ENCODE measurements at places on chromosomes 5 and 9.

DNA sequence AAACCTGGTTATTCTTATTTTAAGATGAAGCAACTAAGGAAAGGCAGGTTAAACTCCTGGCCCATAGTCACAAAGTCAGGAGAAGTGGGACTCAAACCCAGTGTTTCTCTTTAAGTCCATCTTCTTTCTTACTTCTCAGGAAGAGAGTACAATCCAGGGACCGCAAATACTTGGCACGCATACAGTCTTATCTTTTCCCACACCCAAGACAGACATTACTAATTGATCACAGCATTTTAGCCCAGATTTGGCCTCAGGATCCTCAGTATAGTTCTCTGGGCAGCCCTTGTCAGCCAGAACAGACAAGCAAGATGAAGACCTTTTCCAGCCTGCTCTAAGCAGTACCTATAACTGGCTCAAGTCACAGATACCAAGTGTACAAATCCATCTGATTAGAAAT lies 125.5 kb upstream of the RAI14 start:
- DNase-seq: no peak

DNA sequence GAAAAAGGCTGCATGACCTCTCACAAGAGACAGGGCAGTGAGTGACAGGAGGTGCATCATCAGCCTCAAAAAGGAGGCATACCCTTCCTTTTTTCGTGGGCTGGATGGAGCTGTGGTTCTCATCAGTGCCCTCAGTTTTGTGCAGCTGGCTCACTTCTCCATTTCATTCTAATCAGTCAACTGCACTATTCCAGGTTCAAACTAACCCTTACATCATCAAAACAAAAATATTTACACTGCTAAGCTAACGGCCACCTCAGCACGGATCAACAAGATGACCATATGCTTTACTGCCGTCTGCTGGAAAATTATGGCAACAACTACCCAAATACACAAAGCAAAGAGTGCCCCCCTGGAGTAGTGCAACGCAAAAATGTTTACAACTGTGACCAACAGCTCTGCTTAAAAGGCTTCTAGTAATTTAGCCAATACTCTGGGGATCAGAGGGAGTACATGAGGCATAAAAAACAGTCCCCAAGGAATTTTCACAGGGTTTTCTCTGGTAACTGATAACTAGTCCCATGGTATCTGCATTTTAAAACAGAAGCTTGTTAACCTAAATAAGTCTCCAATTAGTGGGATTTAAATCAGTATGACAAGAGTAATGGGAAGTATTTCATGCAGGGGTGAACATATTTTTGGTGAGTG lies 10.8 kb downstream of the KCNV2 start:
- no peak for DNase-seq

GRCh38 chr9:121486043-121486442 lies 13.6 kb downstream of the GGTA1 start:
- DNase-seq: no peak

DNA sequence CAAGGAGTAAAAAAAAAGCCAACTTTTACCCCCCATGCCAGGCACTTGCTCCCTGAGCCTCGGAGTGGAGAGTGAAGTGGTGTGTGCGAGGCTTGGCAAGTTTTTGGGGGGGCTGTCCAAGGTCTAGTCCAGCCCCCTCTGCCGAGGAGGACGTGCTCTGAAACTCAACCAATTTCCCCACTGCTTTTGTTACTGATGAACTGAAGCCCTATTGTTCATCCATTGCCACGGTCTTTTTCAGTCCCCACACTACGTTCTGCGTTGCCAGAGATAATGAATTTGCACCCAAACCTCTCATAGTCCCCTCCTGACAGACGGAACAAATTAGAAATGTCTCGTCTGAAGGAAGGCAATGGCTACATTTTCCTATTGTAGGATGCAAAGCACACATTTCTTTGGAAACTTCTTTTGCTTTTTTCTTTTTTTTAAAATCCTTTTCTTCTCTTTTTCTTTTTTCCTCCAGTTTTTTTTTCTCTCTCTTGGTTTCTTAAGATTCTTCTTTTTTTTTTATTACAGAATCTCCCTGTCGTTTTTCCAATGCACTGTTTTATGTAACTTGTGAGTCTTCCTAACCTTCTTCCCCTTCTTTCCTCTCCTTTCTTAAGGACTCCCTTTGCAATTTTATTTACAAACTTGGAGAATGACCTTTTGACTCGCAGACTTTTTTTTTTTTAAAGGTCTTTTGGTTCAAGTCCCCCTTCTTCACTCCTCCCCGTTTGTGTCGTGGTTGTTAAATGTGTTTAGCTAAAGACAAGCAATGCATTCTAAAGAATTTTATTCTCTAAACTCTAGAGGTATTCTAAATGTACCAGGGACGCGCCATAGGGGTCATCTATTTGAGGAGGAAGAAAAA lies 209.5 kb downstream of the MEF2C start:
- no peak for DNase-seq

- DNase-seq: peak; percentile 75
Observed at GRCh38 chr9:38227061-38227540, 158.1 kb upstream of the SHB start.

GRCh38 chr5:53126521-53126920 lies 17.0 kb upstream of the MOCS2 start:
- DNase-seq: no peak

DNA sequence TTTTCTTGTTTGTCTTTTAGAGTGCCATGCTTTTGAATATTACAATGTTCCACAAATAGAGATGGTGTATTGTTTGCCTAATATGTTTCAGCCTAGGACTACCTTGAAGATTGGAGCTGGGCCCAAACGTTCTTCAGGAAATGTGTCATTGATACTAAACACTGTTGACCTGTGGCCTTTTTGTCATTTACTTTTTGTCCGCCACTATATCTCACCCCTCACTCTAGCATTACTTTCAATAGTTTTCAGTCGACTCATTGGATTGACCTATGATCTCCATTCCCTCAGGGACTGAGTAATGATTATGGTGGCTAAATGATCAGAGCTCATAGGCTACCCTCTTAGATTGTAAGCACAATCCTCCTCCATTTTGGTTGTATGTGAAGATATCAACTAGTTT lies 115.8 kb downstream of the NUDT12 start:
- no peak for DNase-seq

- no peak for DNase-seq
Observed at GRCh38 chr9:113837334-113837733, 38.8 kb upstream of the ZNF618 start.

- no peak for DNase-seq
Observed at GRCh38 chr5:160311491-160312133, 752 bp downstream of the CCNJL start.

GRCh38 chr9:120616966-120617935 lies 37.3 kb upstream of the CDK5RAP2 start:
- DNase-seq: no peak

DNA sequence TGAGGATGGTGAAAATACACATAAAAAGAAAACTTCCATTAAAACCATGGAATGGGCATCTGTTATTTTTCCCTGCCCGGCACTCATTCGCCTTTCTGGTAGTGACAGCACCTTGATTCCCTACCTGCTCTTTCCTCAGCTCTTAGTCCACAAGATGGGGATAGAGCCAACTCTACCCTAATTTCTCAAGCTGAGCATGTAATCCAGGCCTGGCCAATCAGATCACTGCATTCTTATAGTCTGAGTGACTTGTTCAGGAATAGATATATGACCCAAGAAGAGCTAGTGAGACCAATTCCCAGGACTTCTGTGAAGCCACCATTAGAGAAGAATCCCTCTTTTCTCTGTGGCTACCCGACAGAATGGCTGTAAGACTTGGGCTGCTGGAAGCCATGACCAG lies 58.1 kb downstream of the TSSK1B start:
- no peak for DNase-seq

GRCh38 chr9:101445353-101446029 lies 9.9 kb upstream of the ALDOB start:
- no peak for DNase-seq

DNA sequence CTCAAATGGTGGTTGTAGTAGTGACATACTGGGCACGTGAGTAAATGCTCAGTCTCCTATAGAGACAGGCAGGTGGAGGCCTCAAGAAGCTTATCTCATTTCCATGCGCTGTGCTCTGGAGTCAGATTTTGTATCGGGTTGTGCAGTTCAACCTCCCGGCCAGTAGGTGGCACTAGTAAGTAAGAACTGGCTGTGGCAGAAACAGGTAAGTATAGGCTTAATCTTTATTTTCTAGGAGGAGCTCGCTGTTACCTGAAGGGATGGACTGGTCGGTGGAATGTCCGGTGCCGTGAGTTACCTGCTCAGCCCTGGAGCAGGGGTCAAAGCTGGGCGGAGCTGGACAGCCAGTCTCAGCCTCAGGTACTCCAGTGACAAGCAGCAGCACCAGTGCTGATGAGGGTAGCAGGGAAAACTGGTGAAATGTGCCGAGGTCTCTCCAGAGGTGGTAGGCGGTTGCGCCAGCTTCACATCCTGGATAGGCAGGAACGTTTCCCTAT lies 880.1 kb upstream of the SEMA6A start:
- peak; percentile 69 for DNase-seq

- peak; percentile 52 for DNase-seq
Observed at GRCh38 chr9:91034521-91034920, 232.9 kb downstream of the SYK start.

GRCh38 chr9:29422438-29422837 lies 1849.2 kb upstream of the C9orf72 start:
- DNase-seq: no peak

DNA sequence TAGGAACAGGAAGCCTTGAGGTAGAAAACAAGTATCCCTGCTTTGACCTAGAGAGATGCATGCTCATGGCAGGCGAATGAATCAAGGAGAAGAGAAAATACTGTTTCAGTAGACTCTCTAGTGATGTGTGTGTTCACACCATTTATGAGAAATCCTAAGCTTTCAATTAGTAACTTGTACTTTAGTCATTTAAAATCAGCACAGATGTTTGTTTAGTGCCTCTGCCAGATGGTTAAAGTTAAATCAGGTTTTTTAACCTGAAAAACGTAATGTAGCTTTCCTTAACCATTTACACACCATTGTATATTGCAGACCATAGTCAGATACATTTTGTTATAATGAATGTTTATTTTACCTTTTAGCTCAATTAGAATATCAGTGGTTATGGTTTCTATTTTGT lies 5.0 kb downstream of the TJP2 start:
- DNase-seq: no peak

GRCh38 chr9:90511711-90512110 lies 130.9 kb downstream of the DIRAS2 start:
- DNase-seq: no peak

DNA sequence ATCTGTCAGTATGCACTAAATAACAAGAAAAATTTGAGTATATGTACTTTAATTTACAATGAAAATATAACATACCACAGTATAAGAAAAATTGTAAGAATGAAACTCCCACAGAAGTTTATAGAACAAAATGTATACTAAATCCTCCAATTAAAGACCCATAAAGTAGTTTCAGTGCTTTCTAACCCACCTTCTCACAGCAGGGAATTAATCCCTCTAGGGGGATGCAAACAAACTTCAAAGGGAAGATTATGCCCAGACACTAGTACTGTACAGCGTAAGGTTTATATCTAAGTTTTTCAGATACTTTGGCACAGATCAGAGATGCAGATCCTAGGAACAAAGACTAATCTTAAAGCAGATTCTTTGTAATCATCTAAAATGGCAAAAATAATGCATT lies 57.2 kb downstream of the DENND1A start:
- no peak for DNase-seq

DNA sequence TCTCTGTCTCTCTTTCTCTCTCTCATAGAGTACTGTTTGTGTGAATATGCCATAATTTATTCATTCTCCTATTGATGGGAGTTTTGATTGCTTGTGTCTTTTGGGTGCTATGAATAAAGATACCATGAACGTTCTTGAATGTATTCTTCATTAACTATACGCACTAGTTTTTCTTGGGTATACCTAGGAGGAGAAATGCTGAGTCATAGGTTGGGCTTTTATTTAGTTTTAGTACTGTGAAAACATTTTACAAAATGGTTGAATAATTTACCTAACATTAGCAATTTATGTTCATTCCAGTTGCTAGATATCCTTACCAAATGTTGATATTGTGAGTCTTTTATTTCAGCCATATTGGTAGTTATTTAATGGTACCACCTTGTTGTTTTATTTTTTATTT lies 192.5 kb downstream of the NPR3 start:
- DNase-seq: no peak

GRCh38 chr9:94865582-94866452 lies 139.3 kb downstream of the AOPEP start:
- DNase-seq: no peak

- DNase-seq: no peak
Observed at GRCh38 chr9:107034831-107035230, 171.9 kb downstream of the ZNF462 start.

DNA sequence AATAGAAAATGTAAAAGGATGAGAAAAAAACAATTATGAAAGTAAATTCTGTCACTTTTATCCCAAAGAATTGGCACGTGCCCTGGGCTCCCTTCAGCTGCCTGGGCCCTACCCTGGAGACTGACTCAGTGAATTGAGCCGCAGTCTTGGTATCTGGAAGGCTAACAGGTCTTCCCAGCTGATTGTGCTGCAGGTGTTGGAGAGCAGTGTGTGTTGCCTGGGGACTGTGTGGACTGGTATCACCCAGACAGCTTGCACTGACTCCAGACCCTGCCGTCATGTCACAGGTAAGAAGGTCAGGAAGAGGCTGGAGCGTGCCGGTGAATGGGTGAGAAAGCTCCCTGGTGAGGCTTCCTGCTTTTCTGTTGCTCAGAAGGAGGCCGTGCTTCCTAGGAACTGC lies 83.3 kb downstream of the AOPEP start:
- no peak for DNase-seq

DNA sequence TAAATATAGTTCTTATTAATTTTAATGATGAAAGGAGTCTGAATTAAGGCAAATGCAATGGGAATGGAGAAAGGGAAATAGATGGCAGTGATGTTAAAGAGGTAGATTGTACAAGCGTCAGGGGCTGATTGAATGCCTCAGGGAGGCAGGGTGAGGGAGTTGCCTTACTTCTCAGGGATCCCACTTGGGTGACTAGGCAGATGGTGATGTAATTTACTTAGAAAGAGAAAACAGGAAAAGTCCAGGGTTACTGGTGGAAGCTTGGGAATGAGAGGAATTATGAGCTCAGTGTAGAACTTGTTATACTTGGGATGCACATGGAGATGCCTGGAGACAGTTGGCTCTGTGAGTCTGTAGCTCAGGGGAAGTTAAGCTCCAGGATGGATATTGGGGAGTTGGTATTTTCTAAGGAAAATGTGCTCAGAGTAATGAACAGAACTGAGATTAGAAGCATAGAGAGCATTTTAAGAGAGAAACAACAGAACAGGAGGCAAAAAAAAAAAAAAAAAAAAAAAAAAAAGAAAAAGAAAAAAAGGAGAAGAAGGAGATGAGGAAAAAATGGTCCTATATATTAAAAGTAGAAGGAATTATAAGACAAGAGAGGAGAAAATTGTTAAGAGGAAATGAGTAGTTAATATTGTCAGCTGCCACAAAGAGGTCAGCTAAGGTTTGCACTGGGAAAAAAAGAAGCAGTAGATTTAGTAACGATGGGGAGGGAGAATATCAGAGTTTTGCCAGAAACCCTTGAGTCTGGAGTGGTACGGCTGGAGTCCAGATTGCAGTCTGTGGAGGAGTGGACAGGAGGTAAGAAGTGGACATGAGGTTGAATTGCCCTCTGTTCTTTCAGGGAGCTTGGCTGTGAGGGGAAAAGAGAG lies 88.0 kb upstream of the ELL2 start:
- DNase-seq: no peak

GRCh38 chr9:113454914-113455761 lies 8.4 kb upstream of the RGS3 start:
- DNase-seq: no peak

Data from activated CD8-positive, alpha-beta memory T cell treated with anti-CD3 and anti-CD28 coated beads for 24 hours (primary cell).